Bronchial epithelial cell (primary cell): ENCODE measurements at places on chromosomes 4 and X. TPM values are rescaled to one million over a fixed set of nuclear protein-coding genes. Genes with fewer than 3 reads are reported as not detected.
A peak's percentile ranks its signal among the peaks of the same experiment; 100 is the strongest.

TLR6 gene
- 0.26 and 0.38 TPM in 2 replicates for total RNA-seq

RBMXL3 gene
- total RNA-seq, result not detected in 2 replicates

ASB5 gene
- total RNA-seq, result not detected in 2 replicates

GBA3 gene
- total RNA-seq, result under 0.01 and 0.13 TPM in 2 replicates

NPY5R gene
- not detected in 2 replicates for total RNA-seq

MID1IP1 gene
- total RNA-seq, result 127 and 157 TPM in 2 replicates

GRIA3 gene
- 0.26 and 0.51 TPM in 2 replicates for total RNA-seq

CLTRN gene
- total RNA-seq, result 0.53 and 1.2 TPM in 2 replicates

OTUD6A gene
- total RNA-seq, result not detected in 2 replicates

SRPX2 gene
- 9.0 and 31.6 TPM in 2 replicates for total RNA-seq

NAA11 gene
- not detected in 2 replicates for total RNA-seq

NUDT10 gene
- 0.64 and 0.79 TPM in 2 replicates for total RNA-seq

IL2RG gene
- 0.26 TPM in 1 of 2 replicates, not detected in the other for total RNA-seq

DNA sequence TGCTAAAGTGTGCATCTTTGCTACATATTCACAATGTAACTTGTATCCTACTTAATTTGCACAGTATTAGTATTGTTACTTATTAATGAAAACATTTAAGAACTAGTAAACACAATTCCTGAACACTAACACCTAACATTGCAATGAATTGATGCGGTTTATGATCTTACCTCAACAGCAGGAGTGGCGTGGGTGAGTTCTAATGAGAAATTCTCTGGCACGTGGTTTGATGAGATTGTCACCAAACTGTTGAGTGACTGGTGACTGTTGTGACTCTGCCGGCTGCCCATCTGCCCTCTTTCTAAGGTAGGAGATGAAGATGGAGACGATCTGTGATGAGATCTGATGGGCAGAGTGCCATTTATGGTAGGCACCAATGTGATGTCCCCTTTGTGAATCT lies 2.9 kb downstream of the PCDH18 start:
- DNase-seq, result no peak

- DNase-seq, result peak; percentile 22
Observed at GRCh38 chrX:141320801-141321200, 78.5 kb upstream of the SPANXC start.

GRCh38 chr4:185654311-185654710 lies 119.0 kb upstream of the PDLIM3 start:
- peak; percentile 44 for DNase-seq

DNA sequence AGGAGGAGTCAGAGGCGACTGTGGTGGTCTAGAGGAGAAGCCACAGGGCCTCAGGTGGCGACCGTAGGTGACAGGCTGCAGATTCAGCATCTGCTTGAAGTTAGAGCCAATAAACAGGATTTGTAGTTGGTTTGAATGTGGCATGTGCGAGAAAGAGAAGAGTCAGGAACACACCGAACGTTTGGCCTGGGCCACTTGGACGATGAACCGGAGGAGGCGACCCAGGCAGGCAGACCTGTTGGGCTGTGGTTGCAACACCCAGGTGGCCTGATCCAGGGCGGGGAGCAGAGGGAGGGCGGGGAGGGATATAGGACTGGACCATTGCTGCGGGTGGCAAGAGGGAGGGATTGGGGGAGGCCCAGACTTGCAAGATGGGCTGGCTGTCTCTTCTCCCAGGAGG lies 10.0 kb upstream of the PSAPL1 start:
- DNase-seq, result no peak

GRCh38 chr4:168449719-168450452 lies 30.4 kb downstream of the DDX60L start:
- no peak for DNase-seq

- peak; percentile 73 for DNase-seq
Observed at GRCh38 chr4:86895692-86896488, 3.7 kb upstream of the C4orf36 start.

- no peak for DNase-seq
Observed at GRCh38 chrX:817759-818300, 187.2 kb downstream of the SHOX start.

DNA sequence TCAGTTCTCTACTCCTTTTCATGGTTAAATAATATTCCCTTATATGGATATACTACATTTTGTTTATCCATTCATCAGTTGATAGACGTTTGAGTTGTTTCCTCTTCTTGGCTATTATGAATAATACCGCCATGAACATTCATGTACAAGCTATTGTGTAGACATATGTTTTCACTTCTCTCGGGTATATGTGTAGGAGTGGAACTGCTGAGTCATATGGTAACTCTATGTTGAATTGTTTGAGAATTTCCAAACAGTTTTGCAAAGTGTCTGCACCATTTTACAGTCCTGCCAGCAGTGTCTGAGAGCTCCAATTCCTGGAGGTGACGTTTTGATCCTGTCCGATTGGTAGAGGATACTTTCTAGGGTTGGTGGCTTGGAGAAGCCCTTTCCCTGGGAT lies 23.6 kb downstream of the PLAC1 start:
- DNase-seq, result peak; percentile 41

- no peak for DNase-seq
Observed at GRCh38 chr4:100576570-100576969, 58.7 kb upstream of the EMCN start.

GRCh38 chr4:61427099-61427817 lies 227.1 kb downstream of the ADGRL3 start:
- DNase-seq, result peak; percentile 95

GRCh38 chrX:39974270-39974669 lies 123.5 kb downstream of the BCOR start:
- no peak for DNase-seq

- no peak for DNase-seq
Observed at GRCh38 chr4:142406499-142406835, 439.6 kb downstream of the INPP4B start.

GRCh38 chr4:139316733-139317132 lies 14.5 kb upstream of the NDUFC1 start:
- no peak for DNase-seq

GRCh38 chr4:153571006-153571545 lies 104.9 kb downstream of the TMEM131L start:
- DNase-seq, result no peak

GRCh38 chrX:15033917-15034316 lies 160.7 kb downstream of the MOSPD2 start:
- no peak for DNase-seq

DNA sequence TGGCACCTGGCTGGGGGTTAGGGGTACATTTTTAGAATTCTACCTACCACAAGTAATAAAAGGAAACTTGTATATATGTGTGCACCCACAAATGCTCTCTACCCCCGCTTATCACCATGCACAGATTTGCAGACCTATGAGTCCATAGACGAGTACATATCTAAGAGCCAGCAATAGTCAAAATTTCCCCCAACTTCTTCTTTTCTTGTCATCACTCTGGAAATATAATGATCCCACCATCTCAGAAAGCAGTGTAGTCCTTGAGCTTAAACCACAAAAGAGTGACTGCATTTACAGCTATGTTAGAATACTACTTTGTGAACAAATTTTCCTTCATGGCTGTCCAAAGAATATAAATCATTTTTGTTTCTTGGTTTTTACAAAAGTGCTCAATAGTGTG lies 66.1 kb downstream of the LHFPL1 start:
- no peak for DNase-seq

- DNase-seq, result no peak
Observed at GRCh38 chr4:85672959-85673358, 198.0 kb downstream of the ARHGAP24 start.

- no peak for DNase-seq
Observed at GRCh38 chrX:49921109-49921508, 1.3 kb upstream of the CLCN5 start.

DNA sequence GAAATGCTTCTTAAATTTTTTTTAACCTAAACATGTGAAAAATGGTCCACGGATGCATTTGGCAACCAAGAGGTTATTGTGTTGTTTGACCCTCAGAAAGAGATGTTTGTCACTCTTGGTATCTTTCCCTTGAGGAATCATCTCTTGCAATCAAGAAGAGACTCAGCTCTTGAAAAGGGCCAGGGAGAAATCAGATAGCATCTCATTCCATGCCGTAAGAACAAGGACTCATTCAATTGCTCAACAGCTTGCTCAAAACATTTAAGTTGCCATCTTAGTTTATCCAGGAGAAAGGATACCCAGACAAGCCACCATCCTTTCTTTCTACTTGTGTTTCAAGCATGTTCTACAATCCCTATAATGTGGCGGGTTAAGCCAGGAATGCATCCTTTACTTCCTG lies 209.5 kb upstream of the LNX1 start:
- no peak for DNase-seq

- DNase-seq, result no peak
Observed at GRCh38 chr4:144872508-144873225, 225.3 kb downstream of the ANAPC10 start.

DNA sequence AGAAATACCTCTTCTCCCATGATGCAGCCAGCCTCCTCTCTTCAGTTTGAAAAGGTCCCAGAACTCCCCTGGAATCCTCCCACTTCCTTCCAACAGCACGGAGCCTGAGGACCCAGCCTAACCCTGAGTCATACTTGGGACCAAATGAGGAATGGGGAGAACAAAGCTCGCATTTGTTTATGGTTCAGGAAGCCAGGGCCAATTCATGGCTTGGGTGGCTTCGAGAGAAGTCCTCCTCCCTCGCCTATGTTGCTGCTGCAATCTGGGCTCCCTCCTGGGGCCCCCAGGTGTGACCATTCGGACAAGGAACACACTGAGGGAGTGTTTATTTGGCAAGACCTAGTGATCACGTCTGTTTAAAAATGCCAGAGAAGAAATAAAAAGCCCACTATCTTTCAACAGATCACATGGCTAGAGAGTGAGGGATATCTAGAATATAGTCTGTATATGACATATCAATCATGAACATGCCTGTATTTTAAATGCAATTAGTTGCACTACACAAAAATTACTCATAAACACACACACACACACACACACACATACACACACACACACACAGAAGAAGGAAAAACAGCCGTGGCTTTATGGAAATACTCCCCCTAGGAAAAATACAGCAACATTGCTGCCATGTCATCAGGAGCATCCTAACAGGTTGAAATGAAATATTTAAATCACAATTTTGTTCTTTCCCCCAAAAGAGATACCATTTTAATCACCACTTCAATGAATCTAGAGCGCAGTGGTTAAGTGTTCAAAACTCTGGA lies 155.7 kb upstream of the MAP3K15 start:
- peak; percentile 74 for DNase-seq

- DNase-seq, result no peak
Observed at GRCh38 chr4:81031796-81032551, 1.5 kb downstream of the BMP3 start.

DNA sequence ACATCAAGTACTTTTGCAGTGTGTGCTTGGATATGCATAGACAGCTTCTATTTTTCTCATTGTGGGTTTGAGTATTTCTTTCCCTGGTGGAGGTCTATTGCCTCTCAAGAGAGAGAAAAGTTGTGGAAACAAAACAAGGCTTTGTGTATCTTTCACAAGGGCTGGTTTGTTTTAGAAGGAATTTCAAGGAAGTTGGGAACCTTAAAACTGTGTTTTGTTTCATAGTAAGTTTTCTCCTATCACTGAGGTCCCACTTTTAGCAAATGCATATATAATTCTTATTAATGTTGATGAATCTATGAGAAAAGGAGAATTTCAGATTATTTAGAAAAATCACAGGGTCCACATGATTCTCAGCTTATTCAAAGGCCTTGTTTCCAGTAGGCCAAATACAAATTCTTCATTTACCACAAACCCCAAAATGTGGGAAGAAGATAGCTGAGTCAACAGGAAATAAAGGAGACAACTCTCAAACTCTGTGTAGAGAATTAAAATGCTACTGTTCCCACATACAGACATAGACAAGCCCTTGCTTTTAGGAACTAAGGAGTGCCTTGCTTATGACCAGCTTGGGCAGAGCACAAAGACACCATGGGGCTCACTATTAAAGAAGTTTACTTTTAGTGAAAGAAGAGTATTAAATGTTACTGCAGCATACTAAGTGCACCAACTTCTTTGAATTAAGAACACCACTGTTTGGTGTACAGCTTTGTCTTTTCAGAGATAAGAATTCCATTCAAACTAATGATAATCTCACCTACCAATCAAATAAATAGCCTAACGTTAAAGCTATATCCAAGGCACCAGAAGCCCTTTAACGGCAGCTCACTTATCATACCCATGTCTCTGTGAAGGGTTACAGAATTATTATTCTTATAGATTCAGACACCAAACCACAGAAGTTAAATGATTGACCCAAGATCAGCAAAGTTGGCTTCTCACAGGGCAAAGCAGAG lies 177.4 kb upstream of the LEF1 start:
- DNase-seq, result peak; percentile 39

DNA sequence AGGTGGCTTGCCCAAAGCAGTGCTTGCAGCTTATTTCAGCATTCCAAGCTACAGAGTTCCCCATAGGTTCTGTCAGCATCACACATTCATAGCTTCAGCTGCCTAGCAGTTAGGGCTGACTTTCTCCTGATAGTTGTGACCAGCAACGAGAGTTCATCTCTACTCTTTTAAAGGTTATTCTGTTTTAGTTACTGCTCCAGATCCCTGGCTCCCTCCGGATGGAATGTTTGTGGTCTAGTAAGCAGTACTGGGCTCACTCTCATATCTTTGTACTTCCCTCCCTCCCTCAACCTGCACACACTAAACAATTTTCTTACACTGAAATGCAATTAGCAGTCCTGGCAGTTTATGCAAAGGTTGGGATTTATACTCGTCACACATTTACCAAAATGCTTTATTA lies 43.9 kb downstream of the PTTG2 start:
- DNase-seq, result no peak

DNA sequence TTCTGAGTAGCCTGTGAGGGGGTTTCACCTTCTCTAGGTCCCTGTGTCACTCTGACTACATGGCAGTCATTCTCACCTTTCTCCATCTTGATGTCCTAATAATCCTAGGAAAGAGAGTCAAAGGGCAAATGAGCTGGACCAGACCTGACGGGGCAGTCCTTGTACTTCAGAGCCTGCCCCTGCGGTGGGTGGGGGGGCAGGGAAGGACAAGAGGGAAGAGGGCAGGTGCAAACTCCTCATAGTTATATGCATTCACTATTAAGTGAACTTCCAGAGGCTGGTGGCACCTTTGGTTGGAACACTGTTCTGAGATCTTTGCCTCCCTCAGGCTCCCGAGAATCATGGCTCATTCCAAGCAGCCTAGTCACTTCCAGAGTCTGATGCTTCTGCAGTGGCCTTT lies at the start of gene AWAT1:
Gene AWAT1, plus strand, starts transcription at position 301 of the 400 bp plus-strand sequence. Its CDS starts 41 bp downstream, at position 342.
- DNase-seq, result no peak

DNA sequence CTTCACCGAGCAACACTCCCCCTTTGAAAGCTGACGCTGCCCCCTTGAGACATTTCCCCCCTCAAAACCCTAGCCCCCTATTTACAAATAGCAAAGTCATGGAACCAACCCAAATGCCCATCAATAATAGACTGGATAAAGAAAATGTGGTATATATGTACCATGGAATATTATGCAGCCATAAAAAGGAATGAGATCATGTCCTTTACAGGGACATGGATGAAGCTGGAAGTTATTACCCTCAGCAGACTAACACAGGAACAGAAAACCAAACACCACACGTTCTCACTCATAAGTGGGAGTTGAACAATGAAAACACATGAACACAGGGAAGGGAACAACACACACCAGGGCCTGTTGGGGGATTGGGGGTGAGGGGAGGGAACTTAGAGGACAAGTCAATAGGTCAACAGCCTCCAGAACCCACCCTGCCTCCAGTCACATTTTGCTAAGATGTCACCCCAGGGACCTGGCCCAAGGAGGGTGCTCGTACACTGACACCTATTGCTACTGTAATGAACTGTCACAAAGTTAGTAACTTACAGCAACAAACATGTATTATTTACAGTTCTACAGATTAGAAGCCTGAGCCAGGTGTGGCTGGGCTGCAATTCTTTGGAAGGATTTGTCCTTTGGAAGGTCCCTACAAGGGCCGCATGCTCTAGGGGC lies 20.6 kb downstream of the SCD5 start:
- DNase-seq, result no peak
